ENCODE measurements at places on chromosomes 5 and 9.

DNA sequence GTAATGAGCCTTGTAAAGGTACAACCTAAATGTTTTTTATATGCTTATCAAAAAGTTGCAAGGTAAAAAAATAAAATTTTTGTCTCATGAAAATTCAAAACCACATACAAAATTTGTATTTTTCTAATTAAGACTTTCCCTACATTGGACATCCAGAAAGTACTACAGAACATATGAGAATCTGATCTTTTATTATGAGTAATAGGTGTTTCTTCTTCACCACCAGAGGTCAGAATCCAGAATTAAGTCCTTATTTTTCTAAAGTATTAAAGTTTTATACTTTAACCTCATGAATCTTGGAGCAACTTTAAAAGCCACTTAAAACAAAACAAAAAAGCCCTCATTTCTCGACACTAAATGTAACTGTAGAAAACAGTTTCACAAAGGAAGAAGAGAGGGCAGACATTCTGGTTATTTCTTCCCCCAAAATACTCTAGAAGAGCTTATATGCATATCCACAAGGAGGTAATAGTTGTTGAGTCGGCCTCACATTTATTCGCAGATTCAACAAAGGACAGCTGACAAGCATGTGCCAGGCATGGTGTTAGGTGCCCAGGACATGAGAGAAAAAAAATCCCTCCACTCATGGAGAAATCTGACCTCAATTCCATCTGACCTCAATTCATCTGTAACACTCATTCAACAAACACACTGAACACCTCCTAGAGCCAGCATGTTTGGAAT lies 69.3 kb downstream of the MLLT3 start:
- no peak for DNase-seq

- peak; percentile 55 for DNase-seq
Observed at GRCh38 chr5:138504799-138505198, 38.2 kb downstream of the ETF1 start.

DNA sequence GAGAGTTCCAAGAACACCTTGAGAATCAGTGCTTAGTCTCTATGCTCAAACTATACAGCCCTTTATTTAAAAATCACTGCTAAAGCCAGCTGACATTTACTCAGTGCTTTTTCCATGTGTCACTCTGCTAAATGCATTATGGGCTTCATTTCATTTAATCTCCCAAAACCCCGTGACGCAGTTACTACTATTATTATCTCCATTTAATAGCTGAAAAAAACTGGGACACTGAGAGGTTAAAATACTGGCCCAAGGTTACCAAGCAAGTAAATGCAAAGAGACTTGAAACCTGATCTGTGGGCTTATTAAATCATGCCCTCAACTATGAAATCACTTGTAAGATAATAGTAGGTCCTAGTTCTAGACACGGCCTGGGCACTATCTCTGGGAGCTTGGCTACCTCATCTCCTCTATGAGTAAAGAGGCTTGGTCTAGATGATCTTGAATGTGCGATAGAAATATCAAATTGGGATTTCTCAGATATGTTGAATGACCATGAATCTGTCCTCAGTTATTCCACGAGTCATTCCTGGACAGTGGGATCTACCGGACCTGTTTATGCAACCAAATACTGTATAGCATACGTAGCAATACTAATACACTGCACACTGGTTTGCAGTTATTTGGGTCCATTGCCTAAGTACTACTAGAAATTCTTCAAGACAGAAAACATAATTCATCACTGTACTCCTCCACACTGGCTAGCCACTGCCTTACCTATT lies 32.3 kb downstream of the MARCHF11 start:
- no peak for DNase-seq

- DNase-seq, result no peak
Observed at GRCh38 chr9:105055917-105056316, 128.0 kb upstream of the ABCA1 start.

DNA sequence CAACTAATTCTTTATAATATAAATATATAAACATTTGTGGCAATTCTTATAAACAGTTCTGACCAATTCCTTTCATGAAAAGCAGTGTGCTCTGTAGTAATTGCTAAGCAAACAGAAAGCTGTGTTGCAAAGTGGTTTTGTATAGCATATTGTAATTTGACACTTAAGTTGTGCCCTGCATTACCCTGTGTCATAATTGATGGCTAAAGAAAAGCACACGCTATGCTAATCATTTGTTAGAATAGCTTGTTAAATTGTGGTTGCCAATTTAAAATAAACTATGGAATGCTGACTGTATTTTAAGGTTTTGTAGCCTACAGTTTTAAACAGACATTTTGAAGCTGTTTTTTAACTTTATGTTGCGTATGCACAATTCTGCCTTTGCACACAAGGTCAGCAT lies 140.0 kb downstream of the PBX3 start:
- no peak for DNase-seq

GRCh38 chr5:79521156-79521555 lies 7.2 kb upstream of the HOMER1 start:
- DNase-seq, result no peak

DNA sequence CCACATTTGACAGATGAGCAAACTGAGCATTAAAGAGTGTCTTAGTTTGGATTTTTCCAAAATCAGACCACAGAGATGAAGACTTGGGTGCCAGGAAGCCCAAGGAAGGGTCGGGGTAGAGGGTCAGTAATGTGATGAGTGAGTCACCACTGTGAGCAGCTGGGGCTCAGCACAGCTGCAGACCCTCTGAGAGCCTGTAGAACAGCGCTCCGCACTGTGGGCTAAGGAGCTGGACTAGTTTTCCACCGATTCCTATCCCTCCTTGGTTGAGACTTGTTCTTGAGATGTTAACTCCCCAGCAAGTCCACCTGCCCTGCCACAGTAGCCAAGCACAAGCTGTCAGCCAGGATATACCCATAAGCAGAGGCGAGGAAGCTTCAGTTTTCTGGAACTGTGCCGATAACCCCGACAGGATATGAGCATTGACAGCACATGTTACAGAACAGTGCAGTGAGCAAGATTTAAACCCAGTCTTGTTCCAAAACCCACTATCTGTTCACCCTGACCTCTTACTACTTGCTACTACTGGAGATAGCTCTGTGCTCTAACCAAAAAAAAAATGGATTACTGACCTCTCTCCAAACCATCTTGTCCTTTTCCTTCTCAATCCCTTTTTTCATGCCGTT lies 31.8 kb downstream of the EGFLAM start:
- no peak for DNase-seq

DNA sequence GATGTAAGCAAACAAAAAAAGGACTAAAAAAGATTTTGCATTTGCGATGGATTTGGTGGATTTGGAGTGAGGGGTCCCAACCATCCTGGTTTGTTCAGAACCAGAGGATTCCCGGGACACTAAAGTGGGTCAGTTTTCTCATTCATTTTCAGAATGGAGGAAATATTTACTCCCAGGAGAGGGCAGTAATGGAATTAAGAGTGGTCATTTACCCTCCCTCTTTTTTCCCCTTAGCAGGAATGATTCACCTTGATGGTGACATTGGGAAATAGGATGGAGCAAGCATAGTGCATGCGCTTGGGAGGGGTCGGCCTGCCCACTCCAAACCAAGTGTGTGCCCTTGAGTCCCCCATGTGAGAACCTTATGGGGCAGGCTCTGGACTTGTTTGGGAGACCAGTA lies 164.2 kb upstream of the PUM3 start:
- no peak for DNase-seq

DNA sequence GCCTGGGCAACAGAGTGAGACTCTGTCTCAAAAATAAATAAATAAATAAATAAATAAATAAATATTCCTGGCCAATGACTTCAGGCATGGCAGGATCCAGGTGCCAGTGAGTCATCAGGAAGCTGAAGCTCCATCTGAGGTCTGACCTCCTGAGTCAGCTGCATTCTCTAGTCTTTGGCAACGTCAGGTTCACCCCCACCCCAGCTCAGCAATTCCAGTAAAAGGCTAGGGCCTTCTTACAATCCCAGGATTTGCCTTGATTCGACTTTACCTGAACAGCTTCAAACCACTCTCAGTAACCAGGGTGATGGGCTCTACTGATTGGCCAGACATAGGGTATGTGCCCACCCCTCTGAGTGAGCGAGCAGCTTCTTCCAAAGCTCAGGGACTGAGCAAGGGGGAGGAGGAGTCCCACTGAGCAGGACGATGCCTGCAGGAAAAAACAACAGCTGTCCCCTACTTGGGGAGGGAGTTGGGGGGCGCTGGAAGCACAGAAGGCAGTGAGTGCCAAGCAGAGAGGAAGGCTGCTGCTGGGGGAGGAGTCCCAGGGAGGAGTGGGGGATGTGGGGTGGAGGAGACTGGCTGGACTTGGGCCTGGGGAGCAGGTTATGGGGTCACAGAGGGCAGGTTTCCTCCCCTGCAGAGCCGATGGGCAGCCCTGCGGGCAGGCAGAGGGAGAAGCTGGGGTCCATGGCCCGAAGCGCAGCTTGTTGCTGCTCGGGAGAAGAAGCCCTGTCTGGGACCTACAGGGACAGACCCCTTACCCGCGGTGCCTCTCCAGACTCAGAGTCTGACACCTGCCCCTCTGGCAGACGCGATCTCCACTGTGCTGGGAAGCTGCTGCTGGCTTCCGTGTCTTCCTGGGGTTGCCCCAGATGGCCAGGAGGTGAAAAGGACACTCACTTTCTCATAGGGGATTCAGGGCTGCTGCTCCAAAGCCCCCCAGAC lies 25.9 kb upstream of the UNC5A start:
- DNase-seq, result no peak

DNA sequence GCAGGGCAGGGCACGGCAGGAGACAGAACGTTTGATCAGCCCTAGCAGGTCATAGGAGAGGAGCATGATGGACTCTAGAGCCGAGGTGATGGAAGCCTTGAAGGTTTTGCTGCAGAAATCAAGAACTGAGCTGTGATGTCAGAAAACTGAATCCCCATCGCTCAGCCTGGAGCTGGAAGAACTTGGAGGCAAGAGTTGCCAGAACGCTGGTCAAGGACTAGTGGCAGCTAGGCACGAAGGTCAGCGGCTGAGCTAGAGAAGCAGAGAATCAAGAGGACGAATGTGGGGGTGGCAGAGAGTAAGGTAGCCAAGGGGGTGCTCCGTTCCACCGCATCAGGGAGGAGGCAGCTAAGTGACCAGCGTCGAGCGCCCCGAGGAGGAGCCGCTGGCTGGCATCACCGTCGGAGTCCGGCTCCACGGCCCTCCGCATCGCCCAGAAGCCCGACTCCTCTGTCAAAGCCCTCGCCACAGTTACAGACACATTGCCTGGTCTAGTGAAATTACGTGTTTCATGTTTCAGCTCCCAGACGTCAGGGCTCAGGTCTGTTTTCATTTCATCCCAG lies 1.2 kb upstream of the GALNT10 start:
- DNase-seq, result no peak

DNA sequence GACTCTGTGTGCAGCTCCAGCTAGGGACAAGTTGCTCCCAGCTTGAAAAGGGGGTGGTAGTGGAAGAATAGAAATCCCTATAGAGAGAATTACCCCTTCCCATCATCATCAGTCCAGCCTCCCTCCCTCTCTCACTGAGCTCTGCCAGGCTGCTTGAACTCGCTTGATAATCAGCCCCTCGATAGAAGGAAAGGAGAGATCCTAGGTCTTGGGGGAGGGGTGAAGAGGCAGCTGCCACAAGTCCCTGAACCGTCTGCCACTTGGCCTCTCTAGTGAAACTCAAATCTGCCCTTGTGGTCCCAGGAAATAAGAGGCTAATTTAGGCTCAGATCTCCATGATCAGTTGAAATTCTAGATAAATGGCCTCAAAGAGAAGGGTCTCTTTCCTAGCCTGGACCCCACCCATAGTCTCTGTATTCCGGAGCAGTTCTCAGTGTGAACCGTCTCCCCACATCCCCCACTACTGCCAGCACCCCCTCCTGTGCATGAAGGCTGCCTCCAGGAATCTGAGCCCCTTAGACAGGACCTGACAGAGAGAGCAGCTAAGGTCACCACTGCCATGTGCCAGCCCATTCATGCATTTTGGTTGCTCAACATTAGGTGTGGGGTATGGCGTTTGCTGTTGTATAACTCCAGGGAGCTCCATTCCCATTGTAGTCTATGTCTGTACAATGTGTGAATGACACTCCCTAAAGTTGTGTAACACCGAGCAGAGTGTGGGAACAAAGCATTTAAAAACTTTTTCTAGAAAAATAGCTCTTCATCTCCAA lies 5.5 kb downstream of the DNAJB5 start:
- DNase-seq, result no peak

- no peak for DNase-seq
Observed at GRCh38 chr9:10571699-10572098, 41.1 kb downstream of the PTPRD start.

DNA sequence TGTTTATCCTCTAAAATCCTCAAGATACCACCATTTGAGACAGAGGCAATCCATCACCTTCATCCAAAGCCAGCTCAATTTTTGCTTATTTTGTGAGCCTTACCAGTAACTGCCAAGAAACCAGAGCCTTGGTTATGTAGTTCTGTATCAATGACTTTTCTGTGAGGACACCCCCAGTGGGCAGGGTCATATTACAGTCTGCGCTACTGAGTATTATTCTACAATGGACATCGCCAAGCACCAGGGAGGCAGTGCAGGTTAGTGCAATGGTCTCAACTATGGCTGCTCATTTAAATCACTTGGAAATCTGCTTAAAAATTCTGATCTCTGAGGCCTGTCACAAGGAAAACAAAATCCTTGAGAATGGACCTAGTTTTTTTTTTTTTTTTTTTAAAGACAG lies 90.5 kb upstream of the NIPAL4 start:
- DNase-seq, result no peak

DNA sequence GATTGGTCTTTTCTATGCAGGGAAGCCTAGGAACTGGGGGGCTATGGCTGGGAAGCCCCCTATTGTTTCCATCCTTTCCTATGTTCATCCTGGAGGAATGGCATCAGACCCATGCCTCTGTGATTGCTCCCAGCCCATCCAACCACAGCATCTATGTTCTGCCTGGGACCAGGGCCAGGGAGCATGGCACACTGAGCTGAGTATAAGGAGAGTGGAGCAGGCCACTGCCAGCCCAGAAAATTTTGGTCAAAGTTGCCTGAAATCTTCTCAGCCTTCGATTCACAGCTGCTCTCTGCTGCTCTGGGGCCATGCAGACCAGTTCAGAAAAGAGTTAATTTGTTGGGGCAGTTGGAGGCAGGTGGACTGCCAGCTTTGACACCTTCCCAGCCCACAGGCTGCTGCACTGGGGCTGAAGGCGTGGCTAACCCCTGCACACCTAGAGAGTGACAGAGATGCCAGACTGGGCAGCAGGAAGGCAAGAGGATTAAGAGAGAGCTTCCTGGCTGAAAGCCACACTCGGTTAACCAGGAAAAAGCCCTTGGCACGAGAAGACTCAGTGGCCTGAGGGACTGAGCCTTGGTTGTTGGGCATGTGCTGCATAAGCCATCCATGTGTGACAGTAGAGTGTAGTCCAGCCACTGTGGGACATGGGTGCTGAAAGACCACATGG lies 12.1 kb downstream of the TGFBI start:
- no peak for DNase-seq

- no peak for DNase-seq
Observed at GRCh38 chr9:2180704-2181103, 165.6 kb downstream of the SMARCA2 start.

GRCh38 chr5:91206734-91207133 lies 176.4 kb downstream of the ARRDC3 start:
- no peak for DNase-seq

- DNase-seq, result no peak
Observed at GRCh38 chr5:31194892-31195555, 1.5 kb downstream of the CDH6 start.
